ENCODE measurements at places on chromosomes 1 and 21.

DNA sequence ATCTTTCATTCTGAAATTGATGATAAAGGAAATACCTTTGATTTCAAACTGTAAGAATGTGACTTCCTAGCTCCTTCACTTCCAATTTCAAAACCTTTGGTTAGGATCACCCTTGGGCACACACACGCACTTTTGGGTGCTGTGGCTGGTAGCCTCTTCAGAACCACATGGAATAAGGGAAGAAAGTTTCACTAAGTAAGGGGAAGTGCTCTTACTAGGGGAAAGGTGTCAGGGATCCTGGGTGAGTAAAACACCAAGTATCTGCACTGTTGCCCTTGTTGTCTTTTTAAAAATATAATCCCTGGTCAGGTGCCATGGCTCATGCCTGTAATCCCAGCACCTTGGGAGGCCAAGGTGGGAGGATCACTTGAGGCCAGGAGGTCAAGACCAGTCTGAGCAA is 132.4 kb downstream of the SDCCAG8 start:
- no peak for DNase-seq

DNA sequence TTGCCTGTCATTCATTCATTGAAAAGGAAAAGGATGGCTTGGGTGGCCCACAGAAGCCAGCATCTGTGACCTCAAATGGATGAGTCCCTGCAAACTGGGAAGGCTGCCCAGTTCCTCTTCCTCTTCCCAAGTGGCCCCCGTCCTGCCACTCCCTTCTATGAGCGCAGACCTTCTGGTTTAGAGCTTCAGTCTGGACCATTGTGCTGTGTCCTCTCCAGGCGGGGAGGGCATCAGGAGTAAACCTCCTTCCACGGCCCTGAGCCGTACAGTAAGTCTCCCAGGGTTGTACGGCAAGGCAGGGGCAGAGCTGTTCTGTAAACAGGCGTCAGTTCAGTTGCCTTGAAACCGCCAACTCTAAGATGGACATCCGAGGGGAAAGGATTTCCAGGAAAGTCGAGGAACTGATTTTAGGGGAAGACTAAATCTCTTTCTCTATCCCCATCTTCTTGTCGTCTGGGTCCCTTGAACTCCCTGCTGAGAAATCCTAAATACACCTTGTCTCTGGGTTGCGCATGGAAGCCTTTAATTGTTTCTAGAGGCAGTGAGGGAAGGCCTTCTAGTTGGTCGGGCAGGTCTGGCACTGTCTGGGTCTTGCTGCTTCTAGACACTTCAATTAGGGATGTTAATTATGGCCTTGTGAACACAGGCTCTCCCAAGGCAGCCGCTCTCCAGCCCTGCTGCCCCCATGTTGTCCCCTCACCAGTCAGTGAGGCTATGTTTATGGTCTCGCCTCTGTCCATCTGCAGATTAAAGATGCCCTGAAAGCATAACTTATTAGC is 22.1 kb downstream of the SOX13 start:
- DNase-seq, result no peak

GRCh38 chr1:79040424-79041082 is 34.0 kb upstream of the ADGRL4 start:
- DNase-seq, result no peak

GRCh38 chr1:9203511-9203982 is 31.0 kb upstream of the H6PD start:
- DNase-seq, result no peak

DNA sequence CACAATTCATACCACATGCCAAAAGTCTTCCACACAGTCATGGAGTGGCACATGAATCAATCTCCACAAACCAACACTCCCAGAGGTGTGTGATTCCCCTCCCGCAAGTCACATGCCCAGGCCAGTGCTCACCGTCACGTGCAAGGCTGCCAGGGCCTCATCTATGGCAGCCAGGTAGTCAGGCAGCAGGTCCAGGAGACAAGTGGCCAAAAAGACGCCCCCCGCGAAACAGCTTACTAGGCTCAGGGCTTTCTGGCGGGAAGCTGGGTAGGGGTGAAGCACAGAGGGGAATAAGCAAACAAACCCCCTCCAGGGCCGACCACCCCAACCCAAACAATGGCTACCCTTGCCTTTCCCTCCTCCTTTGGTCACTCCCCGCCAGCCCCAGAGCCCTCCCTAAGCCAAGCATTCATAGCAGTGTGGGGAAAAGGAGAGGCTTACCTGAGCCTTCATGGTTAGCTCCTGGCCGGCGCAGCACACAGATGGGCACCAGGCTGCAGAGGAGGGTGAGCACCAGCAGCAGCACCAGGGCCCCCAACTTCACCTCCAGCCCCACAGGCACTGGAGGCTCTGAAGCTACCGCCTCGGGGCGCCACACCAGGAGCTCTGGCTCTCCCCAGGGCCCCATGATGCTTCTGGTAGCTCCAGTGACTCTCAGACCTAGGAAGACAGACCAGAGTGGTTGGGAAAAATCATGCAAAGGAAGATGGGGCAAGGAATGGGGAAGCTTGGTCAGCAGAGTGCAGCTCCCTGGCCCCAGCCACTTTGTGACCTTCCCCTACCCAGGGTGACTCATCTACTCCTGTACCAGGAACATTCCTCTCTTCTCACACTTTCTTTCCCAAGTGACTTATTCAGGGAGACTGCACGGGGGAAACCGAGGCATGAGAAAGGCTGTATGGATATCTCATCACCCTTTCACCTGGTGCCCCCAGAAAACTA is 978 bp downstream of the SLC39A1 start:
- no peak for DNase-seq

GRCh38 chr1:14255711-14256110 is 342.8 kb upstream of the KAZN start:
- DNase-seq, result no peak

- DNase-seq, result no peak
These were observed 153.8 kb downstream of the MRPL39 start for GRCh38 chr21:25453524-25453923.

- DNase-seq, result no peak
These were observed 18.3 kb downstream of the KCNA2 start for GRCh38 chr1:110587906-110588305.

- no peak for DNase-seq
These were observed 23.4 kb downstream of the CELF3 start for GRCh38 chr1:151693057-151693651.

- no peak for DNase-seq
These were observed 54.6 kb upstream of the POU2F1 start for GRCh38 chr1:167165948-167166689.

- DNase-seq, result no peak
These were observed 15.8 kb downstream of the ODF2L start for GRCh38 chr1:86380257-86380861.

DNA sequence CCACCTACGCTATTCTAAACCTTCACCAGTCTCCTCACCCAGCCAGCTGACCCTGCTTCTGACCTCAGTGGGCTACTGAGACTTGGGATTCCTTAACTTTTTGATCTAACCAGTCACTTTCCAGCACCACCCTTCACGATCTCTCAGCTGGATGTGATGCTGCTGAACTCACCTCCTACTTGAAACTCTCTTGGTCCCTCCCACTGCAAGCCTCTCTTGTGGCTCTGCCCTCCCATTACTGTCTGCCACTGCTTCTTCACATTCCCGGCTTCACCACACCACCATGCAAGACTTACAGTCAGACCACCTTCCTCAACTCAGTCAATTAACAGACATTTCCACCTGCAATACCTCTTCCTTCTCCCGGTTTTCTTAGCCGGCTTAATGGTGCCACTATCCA is 6.3 kb downstream of the TAF5L start:
- DNase-seq, result no peak

DNA sequence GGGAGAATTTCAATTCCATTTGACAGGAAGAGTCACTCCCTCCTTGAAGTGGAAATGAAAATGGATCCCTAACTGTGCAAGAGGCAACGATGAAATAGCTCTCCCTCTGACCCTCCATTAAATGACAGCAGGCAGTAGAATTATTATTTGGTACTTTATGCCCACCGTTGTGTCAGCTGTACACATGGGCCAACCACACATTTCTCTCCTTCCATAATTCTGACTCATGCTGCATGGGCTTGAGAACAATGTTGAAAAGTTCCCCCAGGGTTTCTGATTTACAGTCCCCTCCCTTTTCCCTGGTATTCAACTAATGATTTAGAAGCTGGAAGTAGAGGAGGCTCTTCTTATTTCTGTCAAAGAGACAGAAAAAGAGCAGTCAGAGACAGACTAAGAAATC is 103.5 kb downstream of the RGS7 start:
- no peak for DNase-seq

- no peak for DNase-seq
These were observed 43.1 kb downstream of the CAPN2 start for GRCh38 chr1:223755432-223755792.

DNA sequence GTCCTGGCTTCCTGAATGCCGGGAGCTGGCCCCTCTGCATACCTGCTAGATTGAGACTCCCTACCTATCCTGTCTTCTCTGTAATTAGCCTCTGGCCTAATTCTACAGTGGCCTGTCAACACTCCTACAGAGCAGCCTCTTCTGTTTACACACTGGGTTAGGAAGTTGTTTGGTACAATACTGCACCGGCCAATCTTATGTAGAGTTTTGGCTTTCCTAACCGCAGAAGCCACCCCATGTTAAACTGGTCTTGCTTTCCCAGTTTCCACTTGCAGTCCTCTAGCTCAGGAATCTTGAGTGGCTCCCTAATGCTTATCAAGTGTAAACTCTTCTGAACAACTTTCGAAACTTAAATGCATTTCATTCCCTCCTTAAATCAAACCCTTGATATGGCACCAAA is 42.8 kb downstream of the DPH5 start:
- no peak for DNase-seq

- no peak for DNase-seq
These were observed 199.6 kb downstream of the LTN1 start for GRCh38 chr21:28793043-28793442.

DNA sequence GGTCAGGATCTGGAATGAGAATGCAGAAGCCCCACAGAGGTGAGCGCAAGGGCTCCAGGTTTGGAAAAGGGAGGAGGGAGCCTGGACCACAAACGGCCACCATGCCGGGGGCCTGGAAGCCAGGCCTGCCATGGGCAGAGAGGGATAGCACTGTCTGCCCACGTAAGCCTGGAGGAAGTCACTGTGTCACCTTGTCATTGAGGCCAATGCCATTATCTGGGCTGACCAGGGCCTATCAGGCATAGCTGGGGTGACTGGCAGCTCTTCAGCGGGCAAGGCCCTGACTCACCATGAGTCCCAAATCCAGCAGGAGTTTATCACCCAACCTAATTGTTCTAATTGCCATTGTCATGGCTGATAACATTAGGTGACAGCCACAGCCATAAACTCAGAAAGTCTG is 84.6 kb downstream of the MATN1 start:
- no peak for DNase-seq

DNA sequence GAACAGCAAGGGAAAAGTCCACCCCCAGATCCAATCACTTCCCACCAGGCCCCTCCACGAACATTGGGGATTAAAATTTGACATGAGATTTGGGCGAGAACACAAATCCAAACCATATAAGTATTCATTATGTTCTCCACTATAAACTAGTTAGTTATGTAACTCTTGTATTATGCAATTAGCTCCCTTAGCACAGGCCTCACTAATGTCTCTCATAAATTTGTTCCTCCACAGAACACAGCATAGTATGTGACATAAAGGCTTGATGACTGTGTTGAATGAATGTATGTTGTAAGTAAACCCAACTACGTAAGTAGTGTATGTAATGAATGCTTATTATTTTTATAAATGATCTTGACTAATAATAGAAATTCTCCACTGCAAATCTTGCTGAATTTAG is 223.3 kb upstream of the ZRANB2 start:
- DNase-seq, result no peak

DNA sequence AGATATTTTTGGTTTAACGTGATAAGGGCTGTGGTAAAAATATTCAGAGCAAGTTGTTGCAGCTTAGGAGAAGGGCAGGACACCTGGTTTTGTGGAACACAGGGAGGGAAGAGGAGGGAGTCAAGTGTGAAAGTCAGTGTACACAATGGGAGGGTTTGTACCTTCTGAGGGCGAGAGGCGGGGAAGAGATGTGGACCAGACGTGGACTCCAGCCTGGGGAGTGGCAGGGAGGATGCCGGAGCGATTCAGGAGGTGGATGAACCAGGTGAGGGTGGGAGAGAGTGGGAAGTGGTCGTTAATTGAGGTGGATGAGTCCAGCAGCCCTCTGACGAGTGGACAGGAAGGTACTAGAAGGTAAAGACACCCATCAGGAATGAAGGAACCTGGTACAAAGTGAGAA is 52.2 kb upstream of the IRF2BP2 start:
- no peak for DNase-seq

- DNase-seq, result no peak
These were observed 18.8 kb downstream of the SLX9 start for GRCh38 chr21:44958471-44959191.

GRCh38 chr1:88595355-88596002 is 88.6 kb upstream of the PKN2 start:
- no peak for DNase-seq

- DNase-seq, result no peak
These were observed 8.6 kb downstream of the AVPR1B start for GRCh38 chr1:206108635-206109034.

DNA sequence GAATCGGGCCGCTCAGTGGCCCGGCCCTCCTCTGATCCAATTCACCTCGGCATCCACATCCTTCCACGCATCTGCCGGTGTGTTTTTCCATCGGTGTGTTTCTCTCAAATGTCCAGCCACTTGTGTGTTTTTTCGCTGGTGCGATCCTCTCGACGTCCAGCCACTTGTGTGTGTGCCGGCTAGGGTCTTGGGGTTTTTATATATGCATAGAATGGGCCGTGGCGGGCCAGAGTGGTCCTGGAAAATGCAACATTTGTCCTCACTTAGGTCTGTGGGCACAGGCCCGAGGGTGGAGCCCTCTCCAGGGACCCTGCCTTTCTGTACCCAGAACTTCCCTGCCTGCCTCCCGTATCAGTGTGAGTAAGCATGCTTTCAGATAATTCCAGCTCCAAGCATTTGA is 1106.4 kb downstream of the AMY1C start:
- DNase-seq, result no peak

DNA sequence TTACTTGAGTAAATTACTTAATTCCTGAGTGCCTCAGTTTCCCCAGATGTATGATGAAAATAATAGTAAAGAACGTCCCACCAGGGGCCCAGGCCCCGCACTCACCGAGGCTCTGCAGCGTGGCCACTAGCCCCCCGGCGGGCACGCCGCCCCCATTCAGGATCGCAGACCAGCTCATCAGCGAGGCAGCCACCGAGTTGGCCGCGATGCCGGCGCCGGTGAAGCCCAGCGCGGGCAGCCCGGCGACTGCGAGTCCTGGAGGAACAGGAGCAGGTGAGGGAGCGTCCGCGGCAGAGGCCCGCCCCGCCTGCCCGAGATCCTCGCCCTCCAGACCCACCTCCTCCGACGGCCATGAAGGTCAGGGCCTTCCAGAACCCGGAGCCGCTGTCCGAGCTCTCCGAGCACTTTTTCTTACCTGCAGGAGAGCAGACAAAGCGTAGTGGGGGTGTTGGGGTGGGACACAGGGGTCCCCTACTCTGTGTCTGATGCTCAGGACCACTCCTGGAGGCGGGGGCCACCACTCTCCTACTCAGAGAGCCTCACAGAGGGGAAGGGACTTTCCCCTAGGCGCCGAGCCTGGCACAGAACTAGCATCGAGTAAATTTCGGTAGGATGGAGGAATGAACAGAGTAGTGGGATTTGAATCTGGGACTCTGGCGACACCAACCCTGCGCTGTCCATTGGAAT is 3.7 kb downstream of the IFI6 start:
- DNase-seq, result no peak
